ENCODE measurements at places on chromosomes 6 and 20.

DNA sequence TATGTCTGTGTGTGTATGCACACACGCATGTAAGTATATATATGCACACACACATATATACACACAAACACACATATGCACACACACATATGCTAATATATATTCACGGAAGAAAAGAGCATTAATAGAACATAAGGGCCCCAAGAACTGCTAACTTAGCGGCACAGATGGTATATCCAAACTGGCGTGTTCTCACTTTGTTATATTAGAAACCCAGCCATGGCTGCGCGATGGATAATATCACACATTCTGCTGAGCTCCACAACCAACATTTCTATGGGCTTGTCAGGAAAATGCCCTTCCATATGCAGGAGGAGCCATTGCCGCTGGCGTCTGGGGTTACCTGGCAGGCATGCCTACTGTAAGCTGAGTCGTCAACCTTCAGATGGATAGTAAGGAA, 122.1 kb downstream of the TTLL2 start:
- DNase-seq = no peak

GRCh38 chr6:16625291-16626265, 135.7 kb downstream of the ATXN1 start:
- DNase-seq = no peak

- no peak for DNase-seq
These were observed 79.0 kb downstream of the SYNJ2 start for GRCh38 chr6:158060455-158061360.

GRCh38 chr6:62971976-62972658, 239.2 kb upstream of the FKBP1C start:
- DNase-seq = no peak

- DNase-seq = no peak
These were observed 74.7 kb downstream of the SESN1 start for GRCh38 chr6:109019911-109020310.

All from stimulated activated effector memory CD8-positive, alpha-beta T cell treated with anti-CD3 and anti-CD28 coated beads, Interleukin-12 subunit alpha, Interleukin-12 subunit beta, amount 100 ng/mL, for 72 hours (primary cell).